RPMI8226 (cell line): ENCODE measurements at places on chromosomes 3 and 15.

DNA sequence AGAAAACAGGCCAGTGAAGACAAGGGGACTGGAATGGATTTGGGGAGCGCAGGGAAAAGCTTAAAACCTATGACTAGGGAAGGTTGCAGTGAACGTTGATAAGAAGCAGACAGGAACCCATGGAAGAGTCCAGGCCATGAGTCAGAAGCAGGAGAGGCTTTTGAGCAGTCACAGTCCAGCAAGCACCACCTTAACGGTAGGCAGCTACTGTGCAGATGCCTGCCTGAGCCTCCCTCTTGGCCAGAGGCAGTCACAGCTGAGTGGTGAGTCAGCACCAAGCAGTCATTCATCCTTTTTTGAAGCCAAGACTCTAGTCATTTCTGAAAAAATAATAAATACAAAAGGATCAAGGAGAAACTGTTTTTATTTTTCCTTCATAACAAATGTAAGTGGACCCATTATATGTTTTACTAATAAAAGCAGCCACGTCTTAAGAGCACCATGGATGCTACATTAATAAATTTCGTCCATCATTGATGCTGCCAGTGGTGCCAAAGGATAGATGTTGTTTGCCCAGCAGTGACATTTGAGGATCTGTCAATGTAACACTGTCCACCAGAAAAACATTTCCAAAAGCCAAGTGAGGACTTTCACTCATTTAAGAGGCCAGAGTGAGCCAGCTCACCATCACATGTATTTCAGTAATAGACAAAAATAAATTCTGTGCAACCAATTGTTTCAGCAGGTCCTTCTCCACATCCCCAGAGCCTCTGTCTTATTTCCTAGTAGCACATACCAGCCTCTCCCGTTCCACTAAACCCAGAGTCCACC is 42.1 kb upstream of the ACTC1 start:
- DNase-seq, result no peak

DNA sequence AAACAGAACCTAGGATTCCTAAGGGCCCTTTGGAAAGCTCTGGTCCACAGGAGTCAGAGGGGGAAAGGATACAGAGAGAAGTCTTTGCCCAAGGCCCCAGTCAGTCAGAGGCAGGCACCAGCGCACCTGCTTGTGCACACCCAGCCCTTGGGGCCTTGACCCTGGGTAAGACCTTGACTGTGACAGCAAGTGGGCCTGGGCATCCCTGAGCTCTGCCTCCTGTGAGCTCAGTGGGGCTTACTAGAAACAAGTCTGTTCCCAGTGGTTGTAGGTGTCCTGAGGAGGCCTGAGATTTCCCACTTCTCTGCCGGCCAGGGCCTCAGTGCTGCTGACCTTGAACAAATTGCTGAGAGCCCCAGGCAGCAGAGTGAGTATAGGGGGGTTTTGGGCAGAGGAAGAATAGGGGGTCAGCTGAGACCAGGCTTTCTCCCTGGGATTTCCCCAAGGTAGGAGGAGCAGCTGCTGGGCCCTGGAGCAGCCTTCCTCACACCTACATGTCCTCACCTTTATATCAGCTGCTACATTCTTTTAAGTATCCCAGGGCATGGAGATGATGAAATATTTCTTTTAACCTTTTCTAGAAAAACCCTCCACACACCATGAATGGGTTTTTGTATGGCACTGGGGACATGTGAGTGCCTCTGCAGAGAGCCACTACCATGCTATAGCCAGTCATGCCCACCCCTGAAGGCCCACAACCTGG is 9.7 kb upstream of the DAG1 start:
- no peak for DNase-seq

GRCh38 chr3:156801746-156802145 is 24.4 kb upstream of the LEKR1 start:
- DNase-seq, result no peak

DNA sequence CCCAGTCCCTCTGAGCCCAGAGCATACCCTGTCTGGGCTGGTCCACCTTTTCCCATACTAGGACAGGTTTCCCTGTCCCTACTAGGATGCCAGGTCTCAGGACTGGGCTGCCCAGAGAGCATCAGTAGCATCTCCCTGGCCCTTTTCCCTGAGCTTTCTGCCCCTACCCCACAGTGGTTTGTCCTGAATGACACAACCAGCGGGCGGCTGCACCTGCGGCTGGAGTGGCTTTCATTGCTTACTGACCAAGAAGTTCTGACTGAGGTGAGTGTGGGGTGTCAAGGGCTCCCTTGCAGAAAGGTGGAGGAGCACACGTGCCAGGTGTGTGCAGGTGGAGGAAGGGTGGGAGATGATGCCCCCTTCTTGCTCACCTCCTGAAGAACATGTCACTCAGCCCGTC is 33.5 kb downstream of the ESYT3 start:
- DNase-seq, result no peak

GRCh38 chr3:161851941-161852566 is 355.4 kb downstream of the OTOL1 start:
- DNase-seq, result peak; percentile 73

DNA sequence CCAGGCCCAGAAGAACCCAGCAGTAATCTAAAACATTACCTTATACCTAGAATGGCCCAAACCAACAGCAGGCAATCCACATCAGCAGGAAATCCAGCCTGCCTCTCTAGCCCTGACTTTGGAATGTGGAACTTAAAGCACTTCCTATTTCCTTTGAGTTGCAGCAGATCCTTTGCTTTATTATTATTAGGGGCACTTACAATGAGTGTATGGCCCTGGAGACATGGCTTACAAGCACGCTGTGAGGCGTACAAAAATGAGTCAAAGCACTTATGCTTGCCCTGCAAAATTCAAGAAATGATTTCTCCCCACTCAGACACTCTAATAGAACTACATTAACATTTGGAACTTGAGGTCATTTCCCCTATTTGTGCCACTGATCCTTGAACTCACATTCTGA is 9.5 kb upstream of the KNSTRN start:
- DNase-seq, result no peak

DNA sequence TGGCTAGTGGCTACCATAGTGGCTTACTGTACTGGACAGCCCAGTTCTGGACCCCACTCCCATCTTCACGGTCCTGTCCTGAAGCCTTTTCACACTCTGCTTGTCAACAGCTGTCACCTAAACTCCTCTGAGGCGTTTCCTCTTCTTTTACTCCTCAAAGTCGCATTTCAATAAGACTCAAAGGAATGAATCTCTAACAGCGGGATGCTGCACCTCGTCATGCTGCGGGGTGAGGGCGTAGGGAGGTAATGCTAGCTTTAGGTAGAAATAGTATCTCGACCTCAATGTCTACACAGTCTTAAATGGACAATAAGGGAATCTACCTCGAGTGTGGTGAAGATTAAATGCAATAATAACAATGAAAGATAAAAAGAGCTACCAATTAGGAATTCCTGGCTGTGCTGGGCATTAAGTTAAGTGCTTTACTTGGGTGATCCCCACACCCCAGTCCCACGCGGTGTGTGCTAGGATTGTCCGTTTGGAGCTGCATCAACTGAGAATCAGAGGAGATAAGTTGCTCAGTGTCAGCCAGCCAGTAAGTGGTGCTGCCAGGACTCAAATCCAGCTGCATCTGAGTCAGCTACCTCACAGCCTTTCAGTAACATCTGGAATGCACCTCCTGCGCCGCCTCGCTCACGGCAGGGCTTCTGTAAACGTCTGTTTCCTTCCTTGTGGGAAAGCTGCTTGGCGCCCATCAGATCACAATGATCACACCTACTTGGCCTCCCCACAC is 14.0 kb downstream of the PLA2G4D start:
- peak; percentile 67 for DNase-seq

DNA sequence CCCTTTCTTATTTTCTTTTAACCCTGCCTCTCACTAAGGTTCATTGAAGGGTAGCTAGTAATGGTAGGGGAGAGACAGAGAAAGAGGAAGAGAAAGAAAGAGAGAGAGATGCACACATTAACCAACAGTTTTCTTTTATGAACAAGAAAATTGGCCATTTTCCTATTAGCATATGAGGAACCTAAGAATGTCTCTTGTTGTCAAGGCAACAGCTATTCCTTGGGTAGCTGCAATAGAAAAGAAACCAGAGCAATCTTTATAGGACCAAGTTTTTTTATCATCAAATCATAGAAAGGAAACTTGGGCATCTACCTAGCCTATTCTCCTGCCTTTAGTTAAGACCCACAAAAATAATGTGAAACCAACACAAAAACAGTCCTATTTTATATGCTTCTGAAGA is 15.0 kb upstream of the CCDC39 start:
- no peak for DNase-seq

DNA sequence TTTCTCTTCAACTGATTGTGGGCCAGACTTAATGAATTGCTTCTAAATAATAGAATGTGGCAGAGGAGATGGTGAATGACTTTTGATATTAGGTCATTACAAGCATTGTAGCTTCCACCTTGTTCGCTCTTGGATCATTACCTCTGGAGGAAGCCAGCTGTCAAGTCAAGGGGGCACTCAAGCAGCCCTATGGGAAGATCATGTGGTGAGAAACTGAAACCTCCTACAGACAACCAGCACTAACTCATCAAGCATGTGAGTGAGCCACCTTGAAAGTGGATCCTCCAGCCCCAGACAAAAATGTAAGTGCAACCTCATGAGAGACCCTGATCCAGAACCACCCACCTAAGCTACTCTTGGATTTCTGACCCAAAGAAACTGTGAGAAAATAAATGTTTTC is 109.8 kb upstream of the TBC1D5 start:
- DNase-seq, result no peak

- DNase-seq, result no peak
Observed at GRCh38 chr15:67930720-67931119, 90.9 kb upstream of the RNU6-1 start.

DNA sequence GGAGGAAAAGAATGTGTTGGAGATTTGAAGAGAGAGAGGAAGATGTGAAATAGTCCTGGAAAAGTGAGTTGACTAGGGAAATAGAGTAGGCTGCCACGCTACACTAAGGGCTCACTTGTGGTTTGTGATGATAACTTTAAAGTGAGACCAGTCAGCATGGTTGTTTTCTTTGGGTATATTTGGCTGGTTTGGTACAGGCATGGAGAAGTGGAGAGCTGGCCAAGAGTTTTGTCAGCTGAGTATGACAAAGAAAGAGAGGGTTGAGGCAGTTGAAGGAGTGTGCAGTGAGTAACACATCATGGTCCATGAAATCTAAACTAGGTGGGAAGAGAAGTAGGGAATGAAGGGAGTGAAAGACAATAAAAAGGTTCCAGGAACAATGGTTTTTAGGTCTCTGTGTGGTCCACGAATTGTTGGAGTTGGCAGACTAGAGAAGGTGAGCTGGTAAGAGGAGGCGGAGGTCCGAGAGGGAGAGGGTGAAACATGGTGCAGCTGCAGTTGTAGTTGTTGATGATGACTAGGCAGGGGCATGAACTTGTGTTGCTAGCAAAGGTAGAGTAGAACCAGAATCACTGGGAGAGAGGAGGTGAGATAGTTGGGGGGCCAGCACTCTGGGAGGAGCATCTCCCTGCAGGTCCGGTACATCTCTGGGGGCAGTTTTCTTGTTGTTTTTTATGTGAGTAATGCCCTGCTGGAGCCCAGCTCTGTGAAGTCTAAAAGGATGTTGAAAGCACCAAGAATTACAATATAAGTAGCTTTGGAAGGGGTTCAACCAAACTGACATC is 21.0 kb downstream of the ZNF80 start:
- DNase-seq, result no peak

DNA sequence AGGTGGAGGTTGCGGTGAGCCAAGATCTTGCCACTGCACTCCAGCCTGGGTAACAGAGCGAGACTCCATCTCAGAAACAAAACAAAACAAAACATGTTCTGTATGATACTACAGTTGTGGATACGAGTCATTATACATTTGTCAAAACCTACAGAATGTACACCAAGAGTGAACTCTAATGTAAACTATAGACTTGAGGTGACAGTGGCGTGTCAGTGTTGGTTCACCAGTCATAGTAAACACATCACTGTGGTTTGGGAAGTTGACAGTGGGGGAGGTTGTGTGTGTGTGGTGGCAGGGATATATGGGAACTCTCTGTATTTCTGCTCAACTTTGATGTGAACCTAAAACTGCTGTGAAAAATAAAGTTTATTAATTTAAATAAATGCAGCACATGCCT is 33.0 kb upstream of the GNB5 start:
- no peak for DNase-seq

- DNase-seq, result no peak
Observed at GRCh38 chr3:59499000-59499399, 449.2 kb upstream of the CFAP20DC start.

DNA sequence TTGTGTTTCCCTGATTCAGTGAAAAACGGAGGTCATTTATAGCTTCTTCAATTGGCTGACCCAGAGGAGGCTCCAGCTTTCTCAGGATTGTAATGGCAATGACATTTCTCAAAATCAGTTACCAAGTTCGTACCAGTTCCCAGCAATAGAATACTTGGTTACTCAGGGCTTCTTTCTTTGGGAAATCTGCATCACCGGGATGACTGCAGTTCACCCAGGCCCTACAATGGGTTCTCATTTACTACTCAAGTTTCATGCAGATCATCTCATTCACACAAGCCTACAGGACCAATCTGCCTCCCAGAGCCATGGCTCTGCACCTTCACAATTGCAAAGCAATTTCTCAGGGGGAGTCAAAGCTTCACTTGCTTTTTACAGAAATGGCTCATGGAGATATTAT is 109.6 kb downstream of the FHIT start:
- no peak for DNase-seq

- DNase-seq, result no peak
Observed at GRCh38 chr15:90367576-90367975, 15.5 kb downstream of the ZNF774 start.

GRCh38 chr3:69339760-69340159 is 46.1 kb downstream of the FRMD4B start:
- no peak for DNase-seq

DNA sequence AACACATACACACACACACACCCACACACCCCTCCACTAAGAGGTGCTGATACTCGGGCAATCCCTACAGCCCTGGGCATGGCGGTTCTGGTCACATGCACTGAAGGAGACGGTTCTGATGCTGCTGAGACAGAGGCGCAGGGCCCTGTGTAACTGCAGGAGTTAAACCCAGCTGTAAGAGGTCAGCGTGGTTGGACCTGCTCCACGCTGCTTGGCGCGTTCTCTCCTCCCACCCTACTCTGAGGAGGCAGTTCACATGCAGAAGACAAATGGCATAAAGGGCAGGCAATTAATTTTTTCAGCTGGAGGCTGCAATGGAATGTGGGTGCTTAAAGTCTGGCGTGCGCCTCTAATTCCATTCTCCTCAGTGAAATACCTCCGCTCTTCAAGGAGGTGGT is 35.2 kb downstream of the GRK7 start:
- DNase-seq, result no peak

GRCh38 chr3:149706905-149707304 is 45.4 kb downstream of the COMMD2 start:
- DNase-seq, result no peak

- no peak for DNase-seq
Observed at GRCh38 chr3:158169091-158169491, 59.2 kb downstream of the RSRC1 start.

GRCh38 chr3:152277198-152277597 is 8.5 kb downstream of the MBNL1 start:
- peak; percentile 49 for DNase-seq

GRCh38 chr3:17847156-17847555 is 104.7 kb upstream of the TBC1D5 start:
- no peak for DNase-seq

GRCh38 chr3:22111226-22111625 is 360.2 kb upstream of the ZNF385D start:
- DNase-seq, result no peak

GRCh38 chr3:107024551-107025026 is 352.6 kb upstream of the CCDC54 start:
- DNase-seq, result no peak
